Liver (tissue), 10 donors: ENCODE measurements at places on chromosomes 3 and 15. TPM values are rescaled to one million over a fixed set of nuclear protein-coding genes. Genes with fewer than 3 reads are reported as not detected.

DNA sequence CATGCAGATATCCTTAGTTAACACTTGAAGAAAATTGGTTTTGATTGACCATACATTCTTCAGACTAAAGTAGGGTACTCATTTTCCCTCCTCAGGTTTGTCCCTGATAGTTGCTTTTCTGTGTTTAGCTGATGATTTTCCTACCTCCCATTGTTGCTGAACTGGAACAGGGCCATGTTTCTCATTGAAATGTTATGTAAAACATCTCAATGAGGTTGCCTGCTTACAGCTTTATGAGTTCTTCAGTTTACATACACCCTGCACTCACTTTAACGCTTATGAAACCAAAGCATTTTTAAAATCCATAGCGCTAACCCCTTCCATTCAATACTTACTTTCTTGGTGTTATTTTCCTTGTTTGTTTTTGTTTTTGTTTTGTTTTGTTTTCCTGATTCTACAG lies 61.9 kb downstream of the HMG20A start:
- DNase-seq: no peak

The IMPG2 gene
- 0.37 TPM for total RNA-seq

DNA sequence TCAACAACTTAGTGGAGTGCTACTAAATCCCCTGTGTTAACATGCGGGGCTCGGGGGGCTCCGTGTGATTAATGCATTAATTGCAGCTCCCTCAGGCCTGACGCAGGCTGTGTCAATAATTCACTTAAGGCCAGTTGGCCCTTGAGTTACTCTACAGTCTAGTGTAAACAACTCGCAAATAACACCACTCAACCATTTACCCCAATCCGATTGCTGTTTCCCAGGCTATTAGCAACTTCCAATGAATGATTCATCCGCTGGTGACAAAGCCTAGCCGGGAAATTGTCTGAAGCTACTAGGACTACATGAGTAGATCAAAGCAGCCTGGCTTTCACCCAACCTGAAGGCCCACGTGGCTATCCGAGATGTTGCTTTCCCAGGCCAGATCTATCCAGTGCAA lies 121.3 kb upstream of the SOX14 start:
- DNase-seq: no peak

DNA sequence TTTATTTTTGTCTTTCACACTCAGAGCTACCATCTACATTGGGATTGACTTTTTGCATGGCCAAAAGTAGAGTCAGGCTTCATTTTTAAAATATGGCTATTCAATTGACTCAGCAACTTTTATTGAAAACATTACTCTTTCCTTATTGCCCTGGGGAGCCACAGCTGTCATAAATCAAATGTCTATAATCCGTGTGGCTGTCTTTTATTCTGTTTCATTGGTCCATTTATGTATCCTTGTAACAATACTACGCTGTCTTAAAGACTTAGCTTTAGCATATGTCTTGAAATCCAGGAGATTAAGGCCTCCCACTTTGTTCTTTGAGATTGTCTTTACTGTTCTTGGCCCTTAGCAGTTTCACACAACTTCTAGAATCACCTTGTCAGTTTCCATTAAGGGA lies 55.2 kb downstream of the CEMIP start:
- no peak for DNase-seq

GRCh38 chr3:50299929-50300680 lies 900 bp upstream of the HYAL3 start:
- DNase-seq: peak; percentile 35

GRCh38 chr3:55639896-55640765 lies 153.0 kb upstream of the WNT5A start:
- DNase-seq: no peak

- no peak for DNase-seq
Observed at GRCh38 chr3:45947361-45947760, 4.1 kb downstream of the CXCR6 start.

GRCh38 chr3:118802325-118803095 lies 232.1 kb downstream of the IGSF11 start:
- DNase-seq: no peak

GRCh38 chr3:21729888-21730459 lies 21.0 kb downstream of the ZNF385D start:
- DNase-seq: no peak

The FBN1 gene
- total RNA-seq: 19.9 TPM

The PYGO1 gene
- total RNA-seq: 2.9 TPM

- no peak for DNase-seq
Observed at GRCh38 chr3:87052499-87053260, 61.7 kb upstream of the VGLL3 start.
